Fibroblast of skin of left biceps (primary cell): ENCODE measurements at places on chromosomes 4 and X.
A peak's percentile ranks its signal among the peaks of the same experiment; 100 is the strongest.

DNA sequence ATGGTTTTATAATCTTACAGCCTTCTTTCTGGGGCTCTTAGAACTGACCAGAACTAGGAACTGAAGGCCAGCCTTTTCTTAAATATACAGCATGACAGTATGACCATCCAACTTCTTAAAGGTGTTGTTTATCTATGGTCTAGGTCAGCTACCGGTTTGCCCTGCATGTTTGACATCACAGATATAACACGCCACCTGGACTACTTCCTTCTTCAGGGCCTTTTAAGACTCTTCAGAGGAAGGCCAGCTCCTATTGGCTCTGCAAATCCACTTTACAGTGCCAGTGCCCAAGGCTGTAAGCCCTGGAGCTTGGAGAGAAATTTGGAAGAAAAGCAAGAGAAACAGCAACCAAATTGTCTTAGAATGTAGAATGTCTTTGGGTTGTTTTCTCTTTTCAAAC lies 185.5 kb downstream of the MGST2 start:
- no peak for DNase-seq

GRCh38 chrX:71365356-71365874 lies 742 bp upstream of the TAF1 start:
- DNase-seq: no peak

DNA sequence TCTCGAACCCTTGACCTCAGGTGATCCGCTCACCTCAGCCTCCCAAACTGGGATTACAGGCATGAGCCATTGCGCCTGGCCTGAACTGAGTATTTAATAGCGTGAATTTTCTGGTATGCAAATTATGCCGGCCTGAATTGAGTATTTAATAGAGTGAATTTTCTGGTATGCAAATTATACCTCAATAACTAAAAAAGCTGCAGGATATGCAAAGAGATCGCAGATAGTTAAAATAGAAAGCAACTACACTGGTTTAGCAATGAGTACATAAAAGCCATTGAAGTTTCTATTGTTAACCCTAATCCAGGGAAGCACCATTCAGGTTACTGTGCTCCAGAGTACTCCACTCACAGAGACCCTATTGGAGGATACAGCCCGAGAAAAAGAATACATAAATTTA lies 22.8 kb downstream of the FBXW7 start:
- no peak for DNase-seq

DNA sequence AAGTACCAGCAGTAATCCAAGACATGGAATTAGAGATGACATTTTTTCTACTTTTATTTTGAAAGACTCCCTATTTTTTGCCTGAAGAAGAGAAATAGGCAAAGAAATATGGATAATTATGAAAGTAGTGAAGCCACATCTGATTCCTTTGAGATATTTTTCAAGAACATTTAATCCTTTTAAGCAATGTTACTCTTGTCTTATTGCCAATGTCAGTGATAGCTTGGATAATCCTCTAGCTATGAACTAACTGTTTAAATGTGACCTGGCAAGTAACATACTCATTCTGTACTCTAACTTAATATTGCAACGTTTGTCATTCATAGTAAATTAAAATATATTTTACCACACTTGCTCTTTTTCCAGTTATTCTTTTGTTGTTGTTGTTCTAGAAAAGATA lies 181.3 kb downstream of the VEGFC start:
- DNase-seq: no peak

DNA sequence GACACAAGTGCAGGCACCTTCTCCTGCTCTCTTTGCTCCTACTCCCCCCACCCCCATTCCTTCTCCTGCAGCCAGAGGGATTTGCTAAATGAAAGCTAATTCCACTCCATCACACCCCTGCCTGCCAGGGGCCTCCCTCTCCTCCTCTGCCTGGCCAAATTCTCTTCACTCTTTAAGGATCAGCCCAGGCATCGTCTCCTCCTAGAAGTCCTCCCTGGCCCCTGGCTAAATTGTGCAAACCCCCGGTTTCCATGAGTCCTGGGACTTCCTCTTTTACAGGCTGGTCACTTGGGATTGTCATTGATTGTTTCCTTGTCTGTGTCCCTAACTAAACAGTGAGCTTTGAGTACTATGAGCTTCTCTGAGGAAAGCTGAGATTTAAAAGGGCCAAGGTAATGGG lies 8.7 kb upstream of the ABLIM2 start:
- DNase-seq: no peak

DNA sequence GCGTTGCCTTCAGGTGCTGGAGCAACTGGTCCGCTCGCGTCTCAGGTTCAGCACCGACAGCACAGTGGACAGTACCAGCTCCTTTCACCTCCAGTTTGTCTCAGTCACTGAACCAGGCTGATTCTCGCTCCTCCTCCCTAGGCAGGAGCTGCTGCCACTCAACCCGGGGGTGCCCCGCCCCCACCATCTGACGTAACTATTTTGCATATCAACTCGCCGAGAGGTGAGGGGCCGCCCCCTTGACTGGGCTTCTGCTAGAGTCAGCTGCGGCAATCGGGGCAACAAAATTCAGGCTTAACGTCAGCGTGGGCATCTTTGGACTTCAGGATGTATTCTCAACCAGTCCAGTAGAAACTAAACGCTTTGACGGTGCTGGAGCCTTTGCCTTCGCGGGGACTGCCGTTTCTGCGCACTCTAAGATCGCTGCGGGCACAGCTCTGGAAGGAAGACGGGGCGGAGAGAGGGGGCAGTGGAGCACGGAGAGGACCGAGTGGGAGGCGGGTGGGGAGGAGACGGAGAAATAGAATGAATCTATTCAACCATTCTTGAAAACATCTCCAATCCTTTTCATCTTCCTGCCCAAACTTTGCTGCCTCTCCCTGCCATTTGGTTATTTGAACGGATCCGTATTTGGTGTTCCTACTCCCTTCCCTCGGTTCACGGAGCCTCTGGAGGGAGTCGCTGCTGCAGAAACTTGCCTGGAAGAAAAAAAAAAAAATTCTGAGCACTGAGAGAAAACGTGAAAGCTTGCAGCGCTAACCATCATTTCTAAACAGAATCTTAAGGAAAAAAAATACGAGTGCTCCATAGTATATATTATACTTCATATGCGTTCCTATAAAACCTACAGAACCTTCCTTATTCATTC lies at the start of gene FSTL5:
Gene FSTL5 (minus strand): TSS at position 109 of the 868 bp plus-strand sequence. CDS start 52,604 bp downstream, outside the sequence.
- peak; percentile 35 for DNase-seq

GRCh38 chr4:120769227-120769626 lies 153.3 kb downstream of the PRDM5 start:
- DNase-seq: peak; percentile 46

GRCh38 chr4:184101711-184102110 lies 116.0 kb downstream of the ENPP6 start:
- no peak for DNase-seq

GRCh38 chrX:142251680-142252079 lies 46.6 kb upstream of the MAGEC2 start:
- DNase-seq: no peak

DNA sequence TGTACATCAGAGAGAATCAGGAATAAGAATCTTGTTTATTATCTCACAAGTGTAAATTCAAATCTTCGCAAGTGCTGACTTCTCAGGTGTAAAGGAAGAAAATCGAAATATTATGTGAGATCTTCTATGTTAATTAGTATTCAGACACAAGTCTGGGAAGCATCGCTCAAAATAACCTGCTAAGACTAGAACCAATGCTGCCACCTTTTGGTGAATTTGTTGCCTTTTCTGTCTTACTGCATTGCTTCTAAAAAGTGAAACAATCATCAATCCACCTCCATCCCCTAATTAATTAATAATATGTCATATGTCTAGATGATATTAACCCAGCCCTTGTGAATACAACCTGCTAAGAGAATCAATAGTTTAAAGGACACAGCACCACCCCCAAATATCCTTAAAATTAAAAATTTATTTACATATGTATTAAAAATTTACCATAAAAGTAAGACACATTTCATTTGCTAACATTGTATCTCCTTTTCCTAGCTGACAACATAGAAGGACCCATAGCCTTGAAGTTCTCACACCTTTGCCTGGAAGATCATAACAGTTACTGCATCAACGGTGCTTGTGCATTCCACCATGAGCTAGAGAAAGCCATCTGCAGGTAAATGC lies 3.5 kb downstream of the EPGN start:
- DNase-seq: peak; percentile 28

GRCh38 chr4:183263787-183264386 lies 56.2 kb downstream of the CLDN22 start:
- DNase-seq: peak; percentile 89

DNA sequence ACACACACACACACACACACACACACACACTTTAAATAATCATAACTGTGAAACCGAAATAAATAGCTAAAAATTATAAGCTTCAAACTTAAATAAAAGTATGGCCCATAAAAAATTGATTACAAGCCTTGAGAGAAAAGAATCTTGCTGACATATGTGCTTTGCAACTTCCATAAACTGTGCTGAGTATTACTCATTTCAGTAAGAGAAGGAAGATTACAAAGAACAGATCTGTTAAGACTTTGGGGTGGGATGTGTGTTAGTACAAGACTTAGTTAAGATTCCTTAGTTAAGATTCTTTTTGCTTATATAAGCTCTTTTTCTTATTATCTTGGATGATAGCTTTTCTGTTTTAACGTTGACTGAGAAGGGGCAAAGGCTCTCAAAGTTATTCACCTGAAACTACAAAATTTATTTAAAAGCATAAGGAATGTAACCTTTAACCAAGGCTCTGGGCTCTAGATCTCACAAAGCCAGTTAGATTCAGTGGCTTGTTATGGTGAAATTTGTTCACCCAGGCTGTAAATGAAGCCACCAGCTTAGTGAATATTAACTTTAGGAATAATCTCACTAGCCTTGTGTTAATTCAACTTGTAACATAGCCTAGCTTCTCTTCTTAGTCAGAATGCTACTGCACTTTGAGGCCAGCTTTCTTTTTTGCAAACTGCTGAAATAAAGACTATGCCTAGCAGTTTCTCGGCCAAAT lies 58.2 kb downstream of the ARSJ start:
- DNase-seq: no peak

DNA sequence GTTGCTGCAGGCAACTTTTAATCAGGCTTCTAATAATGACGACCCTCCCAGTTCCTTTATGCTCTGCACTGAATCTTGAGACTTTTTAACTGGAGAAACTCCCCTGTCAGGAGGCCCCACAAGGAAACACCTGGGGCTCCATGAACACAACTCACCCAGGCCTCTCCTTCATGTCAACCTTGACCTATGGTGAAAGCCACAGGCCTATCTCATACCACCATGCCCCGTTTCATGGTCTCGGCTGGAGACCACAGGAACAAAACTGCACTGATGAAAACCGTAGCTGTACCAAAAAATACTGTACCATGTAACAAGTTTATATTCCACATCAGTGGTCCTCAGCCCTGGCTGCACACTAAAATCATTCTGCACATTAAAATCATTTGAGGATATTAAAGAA lies 57.0 kb downstream of the ZNF827 start:
- no peak for DNase-seq

- peak; percentile 47 for DNase-seq
Observed at GRCh38 chr4:1939664-1940509, 68.7 kb downstream of the NSD2 start.

DNA sequence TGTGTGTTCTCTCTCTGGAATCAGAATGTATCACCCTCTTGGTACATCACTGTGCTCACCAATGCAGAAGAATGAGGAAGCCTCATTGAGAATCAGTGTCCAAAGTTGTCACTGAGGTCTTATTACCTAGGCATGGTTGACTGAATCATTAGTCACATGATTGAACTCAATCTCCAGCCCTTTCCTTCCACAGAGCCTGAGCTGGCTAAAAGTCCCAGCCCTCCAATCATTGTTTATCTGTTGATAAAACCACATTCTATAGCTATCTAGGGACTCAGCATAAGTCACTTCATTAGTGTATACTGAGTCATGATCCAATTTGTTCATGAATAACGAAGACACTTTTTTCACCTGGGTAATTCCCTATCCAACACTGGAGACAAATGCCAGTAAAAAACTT lies 396.8 kb downstream of the TRAM1L1 start:
- DNase-seq: no peak

GRCh38 chr4:109041463-109042360 lies 260.7 kb downstream of the COL25A1 start:
- DNase-seq: peak; percentile 34

GRCh38 chr4:80049813-80050534 lies 23.1 kb downstream of the ANTXR2 start:
- no peak for DNase-seq

DNA sequence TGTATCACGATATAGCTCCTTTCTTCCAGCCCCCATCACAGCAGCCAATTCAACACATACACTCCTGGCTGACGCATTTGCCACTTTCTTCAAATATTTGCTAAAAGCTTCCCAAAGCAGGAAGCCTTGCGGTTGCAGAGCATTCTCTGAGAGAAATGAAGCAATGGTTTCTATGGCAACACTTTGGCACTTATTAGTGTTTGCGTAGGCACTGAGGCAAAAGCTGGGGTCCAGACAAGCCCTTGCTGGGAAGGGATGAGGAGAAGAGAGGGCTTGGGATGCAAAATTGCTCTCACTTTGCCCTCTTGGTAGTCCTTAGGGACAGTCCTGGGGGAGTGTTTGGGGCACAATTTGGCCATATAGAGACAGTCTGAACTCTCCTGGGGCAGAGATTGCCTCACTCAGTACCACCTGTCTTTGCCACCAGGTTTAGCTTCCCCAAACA lies 55.0 kb upstream of the PAK3 start:
- peak; percentile 70 for DNase-seq

- DNase-seq: peak; percentile 21
Observed at GRCh38 chr4:10554694-10555093, 97.5 kb upstream of the ZNF518B start.

DNA sequence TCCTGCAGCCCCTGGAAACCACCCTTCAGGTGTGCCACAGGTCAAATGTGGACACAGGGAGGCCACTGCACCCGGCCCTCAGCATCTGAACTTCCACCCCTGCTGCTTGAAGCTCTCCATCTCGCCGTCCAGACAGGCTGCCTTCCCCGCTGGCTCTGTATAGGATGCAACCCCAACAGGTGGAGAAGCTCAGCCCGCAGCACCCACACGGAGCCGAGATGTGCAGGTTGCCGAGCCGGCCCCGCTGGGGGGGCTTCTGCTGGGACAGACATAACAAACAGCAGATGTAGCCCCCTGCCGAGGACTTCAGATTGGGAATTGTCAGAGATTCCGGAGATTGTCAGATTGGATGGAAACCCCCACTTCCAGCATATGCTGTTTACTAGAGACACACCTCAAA lies 20.5 kb downstream of the TMEM187 start:
- no peak for DNase-seq

- no peak for DNase-seq
Observed at GRCh38 chr4:89704651-89705395, 132.1 kb downstream of the SNCA start.

DNA sequence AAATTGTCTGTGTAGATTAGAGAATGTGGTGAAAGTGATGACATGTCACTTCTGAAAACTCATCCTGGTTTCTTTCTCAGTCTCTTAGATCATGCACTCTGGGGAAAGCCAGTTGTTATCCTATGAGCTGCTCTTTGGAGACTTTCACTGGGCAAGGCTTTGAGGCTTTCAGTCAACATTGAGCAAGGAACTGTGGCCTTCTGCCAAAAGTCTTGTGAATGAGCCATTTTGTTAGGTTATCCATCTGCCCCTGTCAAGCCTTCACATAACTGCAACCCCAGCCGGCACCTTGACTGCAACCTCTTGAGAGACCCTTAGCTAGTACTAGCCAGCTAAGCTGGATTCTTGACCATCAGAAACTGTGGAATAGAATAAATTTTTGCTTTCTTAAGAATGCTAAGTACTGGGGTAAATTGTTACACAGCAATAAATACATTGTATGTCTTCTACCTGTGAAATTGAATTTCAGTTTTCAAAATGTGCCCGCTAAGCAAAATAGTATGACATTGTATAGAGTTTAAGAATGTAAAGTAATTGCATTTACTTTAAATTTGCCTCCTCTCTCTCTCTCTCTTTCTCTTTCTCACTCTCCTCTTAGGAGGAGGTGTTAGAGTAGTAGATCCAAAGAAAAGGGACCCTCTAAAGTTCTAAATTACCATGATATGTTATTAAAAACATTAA lies 1273.0 kb downstream of the RAPGEF2 start:
- DNase-seq: no peak
